ENCODE measurements at places on chromosomes 2 and 18.

DNA sequence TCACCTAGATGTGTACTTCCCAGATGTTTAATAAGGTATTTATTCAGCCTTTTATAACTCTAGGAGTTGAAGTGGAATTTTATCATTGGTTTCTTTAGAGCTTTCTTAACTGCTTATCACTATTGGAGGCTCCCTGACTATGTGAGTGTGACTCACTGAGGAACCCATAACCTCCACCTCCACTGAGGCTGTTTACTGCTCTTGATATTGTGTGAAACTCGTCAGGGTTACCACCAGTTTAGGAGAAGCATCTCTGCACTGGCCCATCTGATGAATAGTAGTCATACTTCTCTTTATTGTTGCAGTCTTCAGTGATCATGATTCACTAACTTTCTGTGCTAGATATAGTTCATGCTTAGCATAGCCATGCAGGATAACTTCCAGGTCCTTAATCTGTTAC is 79.6 kb upstream of the UBXN4 start:
- DNase-seq, result no peak

- DNase-seq, result no peak
Observed at GRCh38 chr2:190994148-190994547, 19.8 kb downstream of the STAT1 start.

- no peak for DNase-seq
Observed at GRCh38 chr2:118309257-118309945, 221.1 kb downstream of the INSIG2 start.

- no peak for DNase-seq
Observed at GRCh38 chr18:10659594-10659993, 133.8 kb downstream of the NAPG start.

GRCh38 chr2:44347526-44347925 is 13.8 kb downstream of the PREPL start:
- DNase-seq, result no peak

DNA sequence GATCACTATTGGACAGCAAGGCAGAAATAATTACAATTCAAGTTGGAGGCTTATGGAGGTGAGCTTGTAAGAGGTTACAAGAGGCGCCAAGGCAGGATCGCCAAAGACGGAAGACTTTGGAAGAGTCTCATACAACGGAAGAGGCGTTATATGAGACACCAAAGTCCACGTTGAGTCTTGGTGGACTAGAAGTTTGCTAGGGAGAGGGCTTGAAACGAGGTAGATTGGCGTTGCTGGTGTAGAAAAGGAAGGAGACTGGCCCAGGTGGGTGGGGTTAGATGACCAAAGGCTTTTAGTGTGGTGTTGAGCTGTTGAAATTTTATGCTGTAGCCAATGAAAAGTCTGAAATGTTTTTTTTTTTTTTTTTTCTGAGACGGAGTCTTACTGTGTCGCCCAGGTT is 1.4 kb downstream of the MSH2 start:
- DNase-seq, result no peak

DNA sequence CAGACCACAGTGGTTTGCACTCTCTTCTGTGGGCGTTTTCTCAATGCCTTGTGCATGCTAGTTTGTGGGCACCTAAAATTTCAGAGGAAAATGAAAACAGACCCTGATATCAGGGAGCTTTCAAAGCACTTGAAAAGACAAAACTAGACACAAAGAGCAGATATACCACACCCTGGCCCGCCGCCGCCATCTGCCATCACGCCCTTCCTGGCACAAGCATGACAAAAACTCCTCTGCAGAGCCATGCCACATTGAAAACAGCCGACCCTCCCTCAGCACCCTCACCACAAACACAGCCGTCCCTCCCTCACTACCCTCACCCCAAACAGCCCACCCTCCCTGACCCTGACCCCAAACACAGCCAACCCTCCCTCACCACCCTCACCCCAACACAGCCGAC is 84.8 kb upstream of the RAB6C start:
- no peak for DNase-seq

All from activated CD4-positive, CD25-positive, alpha-beta regulatory T cell (primary cell).